ENCODE measurements at places on chromosomes 11 and 22. TPM values are rescaled to one million over a fixed set of nuclear protein-coding genes. Genes with fewer than 3 reads are reported as not detected.

The WT1 gene
- total RNA-seq, result not detected

The PKNOX2 gene
- total RNA-seq, result not detected

The CD6 gene
- 327 TPM for total RNA-seq

The ART5 gene
- total RNA-seq, result not detected

The MS4A12 gene
- total RNA-seq, result not detected

The LRRC56 gene
- total RNA-seq, result 1.4 TPM

The NTM gene
- total RNA-seq, result not detected
